IPS DF 6.9 (cell line): ENCODE measurements at places on chromosomes 11 and 22.
A peak's percentile ranks its signal among the peaks of the same experiment; 100 is the strongest.

- no peaks in the 10 kb centered on the region for H3K27me3 ChIP-seq
- no peak overlapping the region for H3K4me3 ChIP-seq
- H3K4me1 ChIP-seq, result no peaks in the 10 kb centered on the region
- H3K36me3 ChIP-seq, result no peaks in the 10 kb centered on the region
- H3K27ac ChIP-seq, result no peak overlapping the region
These were observed 10.8 kb downstream of the KRTAP5-6 start for GRCh38 chr11:1707751-1708150.

DNA sequence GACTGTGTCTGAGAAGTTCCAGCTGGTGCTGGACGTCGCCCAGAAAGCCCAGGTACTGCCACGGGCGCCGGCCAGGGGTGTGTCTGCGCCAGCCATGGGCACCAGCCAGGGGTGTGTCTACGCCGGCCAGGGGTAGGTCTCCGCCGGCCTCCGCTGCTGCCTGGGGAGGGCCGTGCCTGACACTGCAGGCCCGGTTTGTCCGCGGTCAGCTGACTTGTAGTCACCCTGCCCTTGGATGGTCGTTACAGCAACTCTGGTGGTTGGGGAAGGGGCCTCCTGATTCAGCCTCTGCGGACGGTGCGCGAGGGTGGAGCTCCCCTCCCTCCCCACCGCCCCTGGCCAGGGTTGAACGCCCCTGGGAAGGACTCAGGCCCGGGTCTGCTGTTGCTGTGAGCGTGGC, 47.9 kb downstream of the GRAMD4 start:
- H3K27ac ChIP-seq, result no peak overlapping the region
- H3K4me3 ChIP-seq, result no peak overlapping the region
- no peaks in the 10 kb centered on the region; the same call in 1 of the 2 replicates for H3K36me3 ChIP-seq
- no peak for DNase-seq
- no peaks in the 10 kb centered on the region for H3K27me3 ChIP-seq
- H3K4me1 ChIP-seq, result no peaks in the 10 kb centered on the region

DNA sequence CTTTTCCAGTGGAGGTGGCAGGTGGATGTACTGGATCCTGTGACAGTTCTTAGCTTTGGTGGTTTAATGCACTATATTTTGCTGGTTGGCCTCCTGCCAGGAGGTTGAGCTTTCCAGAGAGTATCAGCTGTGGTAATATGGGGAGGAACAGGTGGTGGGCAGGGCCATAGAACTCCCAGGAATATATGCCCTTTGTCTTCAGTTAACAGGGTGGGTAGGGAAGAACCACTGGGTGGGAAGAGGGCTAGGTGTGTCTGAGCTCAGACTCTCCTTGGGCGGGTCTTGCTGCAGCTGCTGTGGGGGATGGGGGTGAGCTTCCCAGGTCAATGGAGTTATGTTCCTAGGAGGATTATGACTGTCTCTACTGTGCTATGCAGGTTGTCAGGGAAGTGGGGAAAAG, 203.8 kb downstream of the DLG2 start:
- DNase-seq, result no peak
- H3K27ac ChIP-seq, result no peak overlapping the region
- H3K36me3 ChIP-seq, result no peaks in the 10 kb centered on the region
- no peak overlapping the region for H3K4me3 ChIP-seq
- no peaks in the 10 kb centered on the region for H3K27me3 ChIP-seq

DNA sequence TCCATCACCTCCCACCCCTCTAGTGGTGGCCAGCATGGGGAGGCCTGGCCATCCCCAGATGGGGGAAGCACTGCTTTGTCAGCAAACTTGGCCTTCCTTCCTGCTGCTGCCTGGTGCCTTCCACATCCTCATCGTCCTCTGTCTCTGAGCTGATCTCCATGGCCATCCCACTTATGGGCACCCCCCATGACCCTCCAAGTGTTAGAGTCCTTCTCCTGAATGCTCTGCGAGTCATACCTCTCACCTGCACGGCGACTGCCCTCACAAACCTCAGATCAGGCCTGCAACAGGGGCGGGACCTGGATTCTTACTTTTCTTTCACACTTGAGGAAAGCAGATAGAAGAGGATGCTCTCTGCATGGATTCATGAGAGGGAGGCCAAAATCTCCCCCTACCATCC, 24.0 kb downstream of the POU2AF1 start:
- H3K27me3 ChIP-seq, result no peaks in the 10 kb centered on the region
- no peaks in the 10 kb centered on the region for H3K36me3 ChIP-seq
- H3K4me1 ChIP-seq, result no peaks in the 10 kb centered on the region
- H3K27ac ChIP-seq, result no peak overlapping the region
- H3K4me3 ChIP-seq, result no peak overlapping the region

- DNase-seq, result no peak
- no peak overlapping the region for H3K27ac ChIP-seq
- no peaks in the 10 kb centered on the region for H3K27me3 ChIP-seq
- H3K4me3 ChIP-seq, result no peak overlapping the region
- H3K36me3 ChIP-seq, result no peaks in the 10 kb centered on the region
These were observed 37.8 kb downstream of the PPP6R3 start for GRCh38 chr11:68498321-68498720.

- H3K27me3 ChIP-seq, result no peaks in the 10 kb centered on the region
- no peak overlapping the region for H3K27ac ChIP-seq
- no peak overlapping the region for H3K4me3 ChIP-seq
- no peak for DNase-seq
These were observed 131.1 kb downstream of the RASSF10 start for GRCh38 chr11:13140028-13140870.

DNA sequence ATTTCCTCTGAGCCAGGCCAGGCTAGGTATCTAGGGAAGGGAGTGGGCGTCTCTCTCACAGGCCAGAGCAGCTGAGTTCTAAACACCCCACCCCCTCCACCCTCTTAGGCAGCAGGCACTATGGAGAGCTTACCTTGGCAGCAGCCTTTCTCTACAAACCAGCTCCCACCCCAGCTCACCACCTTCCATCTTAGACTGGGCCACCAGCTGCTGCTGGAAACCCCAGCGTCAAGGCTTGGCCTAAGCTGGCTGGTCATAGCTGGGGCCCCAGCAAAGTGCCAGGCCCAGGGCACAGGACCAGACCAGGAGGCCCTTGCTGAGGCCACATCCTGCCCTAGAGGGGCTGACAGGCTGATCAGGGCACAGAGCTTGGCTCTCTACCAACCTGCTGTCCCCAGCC, 20.2 kb downstream of the SLC22A12 start:
- H3K27ac ChIP-seq, result no peak overlapping the region
- H3K36me3 ChIP-seq, result no peaks in the 10 kb centered on the region
- H3K4me3 ChIP-seq, result no peak overlapping the region
- no peak for DNase-seq
- no peaks in the 10 kb centered on the region for H3K27me3 ChIP-seq

DNA sequence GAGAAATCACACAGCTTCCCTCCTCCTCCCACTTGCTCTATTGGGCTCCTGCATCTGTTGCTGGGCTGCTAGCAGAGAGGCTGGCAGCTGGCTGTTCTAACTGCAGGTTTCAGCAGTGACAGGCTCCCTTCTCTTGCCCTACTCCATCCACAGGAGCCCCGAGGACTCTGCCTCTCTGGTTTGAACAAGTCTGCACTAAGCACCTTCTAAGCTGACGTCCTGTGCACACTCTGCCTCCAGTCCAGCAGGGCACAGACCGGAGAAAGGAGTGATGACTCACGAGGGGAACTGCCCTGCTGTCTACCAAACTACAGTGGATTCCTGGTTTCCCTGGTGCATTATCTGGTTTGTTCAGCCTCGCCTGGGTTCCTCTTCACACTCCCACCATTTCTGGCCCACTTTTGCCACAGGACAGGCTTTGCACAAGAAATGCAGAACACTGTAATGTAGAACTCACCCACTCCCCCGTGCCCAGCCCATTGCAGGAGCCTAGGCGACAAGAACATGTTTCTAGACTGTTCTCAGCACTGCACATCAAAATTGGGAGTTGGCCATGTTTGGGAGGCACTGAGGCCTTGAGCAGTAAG, 26.0 kb downstream of the IL10RA start:
- no peaks in the 10 kb centered on the region for H3K27me3 ChIP-seq
- H3K36me3 ChIP-seq, result no peaks in the 10 kb centered on the region
- DNase-seq, result no peak
- no peak overlapping the region for H3K27ac ChIP-seq
- no peaks in the 10 kb centered on the region; the same call in 1 of the 2 replicates for H3K4me1 ChIP-seq

DNA sequence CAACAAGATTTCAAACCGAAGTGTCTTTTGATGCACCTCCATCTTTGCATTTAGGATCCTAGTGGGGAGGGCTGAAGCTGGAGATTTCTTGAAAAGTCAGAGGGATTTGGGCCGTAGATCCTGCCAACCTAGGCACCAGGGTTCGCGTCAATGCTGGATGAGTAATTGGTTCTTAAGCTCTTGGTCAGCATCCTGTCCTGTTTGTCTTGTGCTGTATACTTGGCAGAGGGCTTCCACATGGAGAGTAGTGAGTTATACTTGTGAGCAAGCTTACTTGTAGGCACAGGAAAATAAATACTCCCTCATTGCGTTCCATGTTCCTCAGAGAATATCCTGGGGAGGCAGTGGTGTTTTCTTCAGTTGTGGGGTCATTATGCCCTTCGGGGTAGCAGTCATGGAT, 12.6 kb downstream of the INSC start:
- no peaks in the 10 kb centered on the region for H3K36me3 ChIP-seq
- no peak overlapping the region for H3K27ac ChIP-seq
- no peaks in the 10 kb centered on the region for H3K27me3 ChIP-seq
- no peak overlapping the region for H3K4me3 ChIP-seq
- no peaks in the 10 kb centered on the region for H3K4me1 ChIP-seq

GRCh38 chr11:93072229-93072914, 102.9 kb downstream of the MTNR1B start:
- H3K4me3 ChIP-seq, result no peak overlapping the region
- peak overlapping the region; percentile 99 for H3K27ac ChIP-seq
- no peaks in the 10 kb centered on the region for H3K27me3 ChIP-seq
- H3K36me3 ChIP-seq, result no peaks in the 10 kb centered on the region

DNA sequence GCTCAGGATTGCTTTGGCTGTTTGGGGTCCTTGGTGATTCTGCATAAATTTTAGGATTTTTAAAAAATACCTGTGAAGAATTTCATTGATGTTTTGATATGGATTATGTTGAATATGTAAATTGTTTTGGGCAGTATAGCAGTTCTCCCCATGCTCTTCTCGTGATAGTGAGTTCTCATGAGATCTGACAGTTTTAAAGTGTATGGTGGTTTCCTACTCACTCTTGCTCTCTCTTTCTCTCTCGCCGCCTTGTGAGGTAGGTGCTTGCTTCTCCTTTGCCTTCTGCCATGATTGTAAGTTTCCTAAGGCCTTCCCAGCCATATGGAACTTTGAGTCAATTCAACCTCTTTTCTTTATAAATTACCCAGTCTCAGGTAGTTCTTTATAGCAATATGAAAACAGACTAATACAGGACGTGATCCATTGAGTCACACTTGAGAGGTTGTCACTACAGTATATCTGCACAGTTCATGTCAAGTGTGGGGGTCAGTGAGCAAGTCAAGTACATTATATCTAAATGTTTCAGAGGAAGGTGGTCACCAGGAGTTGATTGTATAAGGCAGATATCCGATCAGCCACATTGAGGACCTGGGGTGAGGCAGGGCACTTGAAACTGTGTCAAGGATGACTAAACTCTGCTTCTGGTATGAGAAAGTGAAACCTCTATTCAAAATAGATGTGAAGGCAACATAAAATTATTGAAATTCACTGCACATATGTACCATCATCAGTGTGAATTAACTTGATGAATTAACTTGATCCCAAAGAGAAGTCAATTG, 70.7 kb upstream of the CCDC179 start:
- no peak overlapping the region for H3K4me3 ChIP-seq
- H3K36me3 ChIP-seq, result no peaks in the 10 kb centered on the region
- no peak for DNase-seq
- no peaks in the 10 kb centered on the region for H3K27me3 ChIP-seq
- no peak overlapping the region for H3K27ac ChIP-seq
- no peaks in the 10 kb centered on the region for H3K4me1 ChIP-seq

GRCh38 chr22:31144223-31144622, 3.9 kb upstream of the PLA2G3 start:
- peaks cover 3% of the 10 kb centered on the region for H3K4me1 ChIP-seq
- no peaks in the 10 kb centered on the region for H3K36me3 ChIP-seq
- no peaks in the 10 kb centered on the region for H3K27me3 ChIP-seq
- H3K27ac ChIP-seq, result no peak overlapping the region

DNA sequence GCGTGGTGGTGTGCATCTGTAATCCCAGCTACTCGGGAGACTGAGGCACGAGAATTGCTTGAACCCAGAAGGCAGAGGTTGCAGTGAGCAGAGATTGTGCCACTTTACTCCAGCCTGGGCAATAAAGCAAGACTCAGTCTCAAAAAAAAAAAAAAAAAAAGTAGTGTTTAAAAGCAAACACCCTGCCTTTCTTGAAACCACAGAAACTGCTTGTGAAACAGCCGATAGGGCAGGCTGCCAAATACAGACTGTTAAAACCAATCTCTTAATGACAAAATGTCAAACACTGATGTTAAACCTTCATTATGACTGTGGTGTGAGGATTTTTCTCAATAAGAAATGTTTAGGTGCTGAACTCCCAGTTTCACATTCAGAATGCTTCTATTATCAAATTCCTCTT, 27.3 kb downstream of the MARK2 start:
- DNase-seq, result no peak
- no peaks in the 10 kb centered on the region for H3K27me3 ChIP-seq
- H3K4me1 ChIP-seq, result peaks cover 2% of the 10 kb centered on the region

GRCh38 chr11:33646629-33647028, 54.0 kb downstream of the C11orf91 start:
- no peak overlapping the region for H3K27ac ChIP-seq
- no peak overlapping the region for H3K4me3 ChIP-seq
- H3K27me3 ChIP-seq, result no peaks in the 10 kb centered on the region
- H3K36me3 ChIP-seq, result no peaks in the 10 kb centered on the region; the same call in 1 of the 2 replicates
- no peak for DNase-seq
- no peaks in the 10 kb centered on the region for H3K4me1 ChIP-seq

DNA sequence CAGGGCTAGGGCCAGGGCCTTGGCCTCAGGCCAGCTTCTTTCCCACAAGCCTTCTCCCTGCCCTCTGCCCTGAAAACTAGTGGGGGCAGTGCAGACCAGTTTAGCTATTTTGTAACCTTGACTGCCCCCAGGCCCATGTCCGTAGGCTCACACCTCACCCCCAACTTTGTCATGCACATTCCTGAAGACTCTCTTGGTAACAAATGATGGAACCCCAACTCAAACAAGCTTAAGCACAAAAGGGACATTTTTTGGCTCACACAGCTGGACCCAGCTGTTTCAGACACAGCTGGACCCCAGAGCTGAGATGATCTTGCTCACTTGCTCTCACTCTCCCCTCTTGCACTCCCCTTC, 46.6 kb downstream of the KCNQ1OT1 start:
- 0 out of 2 replicates have a peak, but pooled peaks cover 4% of the 10 kb centered on the region for H3K27me3 ChIP-seq
- no peaks in the 10 kb centered on the region; the same call in 1 of the 2 replicates for H3K36me3 ChIP-seq
- H3K4me1 ChIP-seq, result no peaks in the 10 kb centered on the region
- H3K27ac ChIP-seq, result no peak overlapping the region
- no peak for DNase-seq
